ENCODE measurements at places on chromosomes 3 and 15.
A peak's percentile ranks its signal among the peaks of the same experiment; 100 is the strongest.

DNA sequence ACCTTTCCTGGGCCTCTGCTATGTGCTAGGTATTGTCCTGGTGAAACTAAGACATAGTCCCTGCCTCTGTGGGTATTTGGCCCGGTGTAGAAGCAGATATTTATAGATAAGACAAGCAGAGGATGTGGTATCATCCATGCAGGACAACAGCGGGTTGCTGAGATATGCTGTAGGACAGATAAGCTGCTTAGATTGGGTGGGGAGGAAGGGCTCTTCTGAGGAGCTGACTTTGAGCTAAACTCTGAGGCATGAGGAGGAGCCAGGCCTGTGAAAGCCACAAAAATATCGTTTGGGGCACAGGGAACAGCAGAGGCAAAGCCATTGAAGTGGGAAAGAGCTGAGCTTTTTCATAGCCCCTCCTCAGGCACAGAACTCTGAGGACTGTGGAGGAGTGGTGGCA is 492.5 kb upstream of the CFAP20DC start:
- DNase-seq = no peak

- DNase-seq = no peak
These were observed 187.3 kb downstream of the KCNAB1 start for GRCh38 chr3:156307704-156308103.

DNA sequence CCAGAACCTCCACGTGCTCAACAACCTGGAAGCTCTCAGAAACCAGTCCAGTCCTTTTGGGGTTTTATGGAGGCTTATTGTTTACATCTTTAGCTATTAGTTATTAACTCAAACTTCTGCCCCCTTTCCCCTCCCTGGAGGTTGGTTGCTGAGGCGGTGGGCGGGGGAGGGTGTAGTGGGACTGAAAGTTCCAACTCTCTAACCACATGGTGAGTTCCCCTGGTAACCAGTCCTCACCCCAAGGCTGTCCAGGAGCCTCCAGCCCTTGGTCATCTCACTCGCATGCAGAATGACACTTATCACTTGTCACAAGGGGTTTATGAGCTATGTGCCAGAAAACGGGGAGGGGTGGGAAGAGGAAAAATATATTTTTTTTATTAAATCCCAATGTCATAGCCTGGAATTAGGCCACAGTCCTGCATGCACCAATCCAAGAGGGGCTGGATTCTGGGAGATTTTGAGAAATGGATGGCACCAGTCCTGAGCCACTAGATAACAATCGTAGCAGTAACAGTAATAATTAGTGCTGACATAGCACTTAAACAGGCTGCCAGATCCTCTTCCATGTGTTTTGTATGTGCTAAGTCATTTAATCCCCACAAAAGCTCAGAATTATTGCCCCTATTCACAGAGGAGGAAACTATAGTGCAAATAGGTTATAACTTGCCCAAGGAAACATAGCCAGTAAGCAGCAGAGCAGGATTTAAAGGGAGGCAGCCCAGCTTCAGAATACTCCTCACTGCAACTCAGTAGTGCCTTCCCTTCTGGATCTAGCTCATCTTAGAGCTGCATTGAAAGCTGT is 85.7 kb downstream of the CRYGS start:
- no peak for DNase-seq

GRCh38 chr3:180188512-180189309 is 152.0 kb upstream of the PEX5L start:
- no peak for DNase-seq

DNA sequence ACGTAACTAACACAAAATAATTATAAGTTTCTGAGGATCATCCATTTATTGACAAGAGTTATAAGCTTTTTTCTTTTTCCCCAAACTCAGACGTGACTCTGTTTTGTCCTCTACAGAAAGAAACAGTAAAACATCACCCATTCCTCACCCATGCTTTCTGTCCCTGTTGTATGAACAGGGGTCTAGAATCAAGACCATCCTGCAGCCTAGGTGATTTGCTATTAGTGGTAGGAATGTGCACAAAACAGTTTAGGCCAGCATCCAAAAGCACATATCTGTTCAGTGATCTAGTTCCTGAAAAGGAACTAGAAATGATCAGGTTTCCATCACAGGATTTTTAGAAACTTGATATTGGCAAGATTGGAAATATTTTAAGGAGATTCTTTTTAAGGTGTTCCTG is 527.6 kb downstream of the SOX2 start:
- peak; percentile 33 for DNase-seq

GRCh38 chr3:198080521-198081384 is 120.7 kb downstream of the LMLN start:
- DNase-seq = peak; percentile 34

DNA sequence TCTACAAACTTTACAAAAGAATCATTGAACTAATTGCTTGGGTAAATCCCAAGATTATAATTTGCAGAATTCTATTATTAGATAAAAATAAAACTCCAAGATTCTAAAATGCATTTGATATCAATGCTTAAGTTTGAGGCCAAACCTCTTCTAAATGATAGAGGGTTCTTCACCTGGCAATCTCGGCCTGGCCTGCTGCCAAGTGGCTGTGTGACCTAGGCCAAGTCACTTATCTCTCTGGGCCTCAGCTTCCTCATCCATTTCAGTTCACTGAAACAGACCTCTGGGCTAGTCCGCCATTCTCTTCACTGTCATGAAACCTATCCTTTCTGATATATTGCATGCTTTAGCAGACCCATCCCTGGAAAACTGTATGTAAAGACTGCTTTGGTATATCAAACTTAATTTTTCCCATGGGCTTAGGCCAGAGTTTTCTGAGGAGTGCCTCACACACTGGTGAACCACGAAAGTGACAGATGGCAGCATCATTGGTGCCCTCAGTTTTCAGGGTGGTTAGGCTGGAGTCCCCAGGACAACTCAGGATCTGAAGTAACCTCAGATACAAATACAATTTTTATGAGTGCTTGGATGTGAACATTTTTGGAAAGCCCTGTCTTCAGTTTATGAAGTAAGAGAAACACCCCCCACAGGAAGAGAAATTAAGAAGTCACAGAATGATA is 21.8 kb downstream of the NUDT16 start:
- DNase-seq = no peak

- no peak for DNase-seq
These were observed 5.7 kb upstream of the HLTF start for GRCh38 chr3:149091983-149092382.

DNA sequence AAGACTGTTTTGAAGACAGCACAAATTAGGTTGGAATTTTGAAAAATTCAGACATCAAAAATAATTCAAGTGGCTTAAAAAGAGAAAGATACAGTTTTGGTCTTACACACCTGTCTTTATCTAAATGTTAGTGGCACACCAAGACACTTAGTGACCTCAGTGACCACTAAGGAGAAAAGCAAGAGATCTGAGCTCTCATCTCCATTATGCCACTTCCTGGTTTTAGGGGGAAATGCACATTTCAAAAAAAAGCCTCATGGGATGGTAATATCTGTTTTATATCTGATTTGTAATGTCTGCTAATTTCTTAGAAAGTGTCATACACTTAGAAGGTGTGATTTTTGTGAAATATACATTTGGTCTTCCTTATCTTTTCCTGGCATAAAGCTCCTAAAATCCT is 16.4 kb downstream of the IL12A start:
- DNase-seq = no peak

DNA sequence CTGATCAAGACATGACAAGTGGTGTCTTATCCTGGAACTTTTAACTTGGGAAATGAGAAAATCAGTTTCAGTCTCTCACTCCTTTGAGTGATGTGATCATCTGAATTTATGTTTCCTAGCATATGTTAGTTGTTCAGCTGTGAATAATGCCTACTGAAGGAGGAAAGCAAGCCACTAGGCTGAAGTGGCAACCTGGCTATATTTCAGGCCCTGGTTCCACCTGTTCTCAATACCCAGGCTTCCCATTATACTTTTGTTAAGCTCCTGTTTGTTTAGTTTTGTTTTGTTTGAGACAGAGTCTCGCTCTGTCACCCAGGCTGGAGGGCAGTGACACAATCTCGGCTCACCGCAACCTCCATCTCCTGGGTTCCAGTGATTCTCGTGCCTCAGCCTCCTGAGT is 243.8 kb downstream of the ALCAM start:
- DNase-seq = no peak

GRCh38 chr3:111850537-111850936 is 8.5 kb upstream of the PHLDB2 start:
- no peak for DNase-seq

- no peak for DNase-seq
These were observed 51.0 kb downstream of the RASA2 start for GRCh38 chr3:141537856-141538255.

DNA sequence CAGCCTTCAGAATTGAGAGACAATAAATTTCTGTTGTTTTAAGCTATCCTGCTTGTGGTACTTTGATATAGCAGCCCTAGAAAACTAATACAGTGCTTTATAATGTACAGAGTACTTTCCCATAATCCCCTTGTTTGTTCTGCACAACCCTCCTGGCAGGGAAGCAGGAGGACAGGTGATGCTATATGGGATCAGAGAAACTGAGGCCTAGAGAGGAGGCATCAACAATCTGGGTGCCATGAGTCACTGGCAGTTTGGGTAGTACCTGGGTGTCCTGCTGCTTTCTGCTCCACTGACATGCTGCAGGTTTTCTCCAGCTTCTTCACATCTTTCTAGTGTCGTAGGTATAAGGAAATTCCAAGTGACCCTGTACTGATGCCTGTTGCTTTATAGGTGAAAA is 55.0 kb downstream of the CTDSPL start:
- DNase-seq = no peak

- no peak for DNase-seq
These were observed 24.3 kb upstream of the MASP1 start for GRCh38 chr3:187315872-187316271.

DNA sequence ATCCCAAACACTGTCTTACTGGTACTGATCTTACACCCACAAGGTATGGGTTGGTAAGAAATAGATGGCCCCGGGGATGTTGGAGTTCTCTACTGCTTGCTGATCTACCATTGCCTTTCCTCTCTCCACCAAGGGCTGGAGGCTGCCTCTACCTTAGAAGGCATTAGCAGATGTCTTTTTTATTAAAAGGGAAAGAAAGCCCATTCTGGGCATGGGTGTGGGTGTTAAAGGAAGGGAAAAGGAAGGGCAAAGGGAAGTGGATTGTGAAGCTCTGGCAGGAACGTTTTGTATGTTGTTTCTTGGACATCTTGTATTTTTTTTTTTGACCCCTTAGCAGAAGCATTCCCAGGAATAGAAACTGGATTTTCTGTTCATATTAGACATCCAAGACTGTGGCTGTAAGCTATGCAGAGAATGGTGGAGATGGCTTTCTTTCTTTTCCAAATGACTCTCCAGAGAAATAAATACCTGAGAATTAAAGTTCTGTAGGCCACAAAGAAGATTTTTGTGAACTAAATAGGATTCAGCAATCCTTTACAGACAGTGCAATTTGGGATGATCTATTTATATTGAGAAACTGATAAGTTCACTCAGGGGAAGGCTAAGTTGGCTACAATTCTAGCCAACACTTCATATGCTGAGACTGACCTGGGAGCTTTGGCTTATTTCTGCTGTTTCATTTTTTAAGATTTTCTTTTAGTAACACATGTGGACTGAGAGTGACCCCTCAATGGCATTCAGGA is 108.8 kb downstream of the TOP2B start:
- DNase-seq = no peak

GRCh38 chr3:124298951-124299350 is 307.0 kb upstream of the ROPN1 start:
- no peak for DNase-seq

- DNase-seq = no peak
These were observed at the start of gene FES for GRCh38 chr15:90883976-90884718. Gene FES, plus strand, starts transcription at chr15:90884504. Its CDS starts 542 bp downstream, at chr15:90885046.

GRCh38 chr15:36644191-36644896 is 64.9 kb downstream of the CDIN1 start:
- DNase-seq = no peak

GRCh38 chr15:70474471-70475406 is 288.6 kb downstream of the UACA start:
- peak; percentile 37 for DNase-seq

- DNase-seq = peak; percentile 33
These were observed 749 bp downstream of the SRGAP3 start for GRCh38 chr3:9248522-9249271.

- DNase-seq = peak; percentile 58
These were observed 19.4 kb upstream of the UBE2E2 start for GRCh38 chr3:23183731-23184130.

Data from globus pallidus (tissue), 1 donor.